ENCODE measurements at places on chromosomes 5 and 9.

DNA sequence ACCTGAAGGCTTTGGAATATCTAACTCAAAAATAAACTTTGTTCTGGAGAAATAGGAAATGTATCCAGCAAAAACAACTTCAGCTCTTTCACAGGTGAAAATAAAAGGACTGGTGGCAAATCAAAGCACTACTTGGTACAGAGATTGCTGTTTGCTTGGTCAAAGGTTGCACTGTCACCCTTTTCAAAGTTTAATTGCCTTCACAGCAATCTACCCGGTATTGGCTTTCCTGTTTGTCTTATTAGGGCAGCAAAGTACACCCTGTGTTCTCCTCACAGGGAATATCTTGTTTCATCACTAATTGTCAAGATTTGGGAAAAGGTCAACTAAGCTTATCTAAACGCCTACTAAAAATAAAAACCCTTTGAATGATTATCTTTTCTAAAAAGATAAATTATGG is 214.1 kb upstream of the ADCY2 start:
- peak; percentile 4 for DNase-seq

DNA sequence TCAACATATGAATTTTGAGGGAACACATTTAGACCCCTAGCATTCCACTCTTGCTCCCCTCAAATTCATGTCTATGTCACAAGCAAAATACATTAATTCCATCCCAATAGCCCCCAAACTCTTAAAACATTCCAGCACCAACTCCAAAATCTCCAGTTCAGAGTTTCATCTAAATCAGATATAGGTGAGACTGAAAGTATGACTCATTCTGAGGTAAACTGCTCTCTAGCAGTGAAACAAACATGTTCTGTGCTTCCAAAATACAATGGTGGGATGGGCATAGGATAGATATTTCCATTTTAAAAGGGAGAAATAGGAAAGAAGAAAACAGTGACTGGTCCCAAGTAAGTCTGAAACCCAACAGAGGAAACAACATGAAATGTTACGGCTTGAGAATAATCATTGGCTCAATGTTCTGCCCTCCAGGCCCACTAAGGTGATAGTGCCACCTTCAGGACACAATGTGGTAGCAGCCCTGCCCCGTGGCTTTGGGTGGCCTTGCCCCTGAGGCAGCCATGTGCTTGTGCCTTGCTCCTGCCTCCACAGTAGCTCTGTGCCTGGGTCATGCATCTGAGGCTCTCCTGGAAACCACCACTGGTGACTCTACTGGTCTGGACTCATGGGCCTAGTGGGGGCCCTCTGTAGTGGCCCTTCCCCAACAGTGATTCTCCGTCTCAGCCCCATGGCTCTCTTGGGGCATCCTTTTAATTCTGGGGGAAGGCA is 36.4 kb upstream of the IPPK start:
- DNase-seq, result no peak

- DNase-seq, result no peak
These were observed 1.0 kb downstream of the HMGCS1 start for GRCh38 chr5:43312076-43312661.

GRCh38 chr5:119341452-119342349 is 14.1 kb upstream of the TNFAIP8 start:
- no peak for DNase-seq

DNA sequence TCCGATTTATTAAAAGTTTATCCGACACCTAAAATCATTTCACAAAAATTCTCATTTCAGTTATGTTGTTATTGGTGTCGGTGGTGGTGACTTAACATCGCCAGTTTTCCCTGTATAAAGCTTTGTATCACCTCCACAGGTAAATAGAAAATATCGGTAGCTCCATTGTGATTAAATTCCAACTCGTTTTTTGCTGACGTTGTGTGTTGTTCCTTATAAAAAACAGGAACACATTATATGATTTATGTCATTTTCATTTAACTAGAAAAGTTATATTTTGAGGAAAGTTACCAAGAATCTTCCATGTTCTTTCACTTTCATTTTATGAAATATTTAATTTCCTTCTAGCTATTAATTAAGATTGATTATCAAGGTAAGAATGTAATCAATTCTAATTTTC is 635.9 kb downstream of the CDH18 start:
- no peak for DNase-seq

GRCh38 chr5:40321514-40321913 is 358.2 kb upstream of the PTGER4 start:
- DNase-seq, result no peak
